Substantia nigra (tissue), 51 donors: ENCODE measurements at places on chromosomes 12 and 14.

DNA sequence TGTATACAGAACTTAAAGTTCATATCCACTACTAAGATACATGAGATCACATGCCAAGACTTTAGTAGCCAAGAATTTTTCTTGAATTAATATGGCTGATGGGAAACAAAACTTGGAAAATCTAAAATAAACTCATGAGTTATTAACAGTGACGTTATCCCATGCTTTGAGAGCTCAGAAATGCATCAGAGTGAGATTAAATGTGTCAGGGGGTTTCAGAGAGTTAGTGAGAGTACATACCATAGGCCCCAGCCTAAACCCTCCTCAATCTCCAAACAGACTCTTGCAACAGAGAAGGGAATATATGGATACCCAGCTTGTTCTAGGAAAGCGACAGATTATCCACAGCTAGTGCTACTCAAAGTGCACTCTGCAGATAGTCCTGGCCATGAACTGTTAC, 19.3 kb downstream of the SLC35F4 start:
- no peak for DNase-seq

- no peak for DNase-seq
These were observed 200.5 kb upstream of the OR4E1 start for GRCh38 chr14:21874167-21874566.

DNA sequence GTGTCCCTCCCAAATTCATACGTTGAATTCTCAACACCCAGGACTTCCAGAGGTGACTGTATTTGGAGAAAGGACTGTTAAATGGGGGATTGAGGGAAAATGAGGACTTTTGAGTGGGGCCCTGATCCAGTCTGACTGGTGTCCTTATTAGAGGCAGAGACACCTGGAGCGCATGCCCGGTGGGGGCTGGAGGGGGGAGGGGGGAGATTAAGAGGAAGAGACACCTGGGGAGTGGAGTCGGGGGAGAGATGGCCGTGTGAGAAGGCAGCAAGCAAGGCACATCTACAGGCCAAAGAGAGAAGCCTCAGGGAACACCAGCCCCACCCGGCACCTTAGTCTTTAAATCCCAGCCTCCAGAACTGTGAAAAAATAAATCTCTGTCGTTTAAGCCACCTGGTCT, 209.7 kb downstream of the SLC41A2 start:
- no peak for DNase-seq

GRCh38 chr14:46404865-46405811, 246.4 kb downstream of the RPL10L start:
- no peak for DNase-seq

DNA sequence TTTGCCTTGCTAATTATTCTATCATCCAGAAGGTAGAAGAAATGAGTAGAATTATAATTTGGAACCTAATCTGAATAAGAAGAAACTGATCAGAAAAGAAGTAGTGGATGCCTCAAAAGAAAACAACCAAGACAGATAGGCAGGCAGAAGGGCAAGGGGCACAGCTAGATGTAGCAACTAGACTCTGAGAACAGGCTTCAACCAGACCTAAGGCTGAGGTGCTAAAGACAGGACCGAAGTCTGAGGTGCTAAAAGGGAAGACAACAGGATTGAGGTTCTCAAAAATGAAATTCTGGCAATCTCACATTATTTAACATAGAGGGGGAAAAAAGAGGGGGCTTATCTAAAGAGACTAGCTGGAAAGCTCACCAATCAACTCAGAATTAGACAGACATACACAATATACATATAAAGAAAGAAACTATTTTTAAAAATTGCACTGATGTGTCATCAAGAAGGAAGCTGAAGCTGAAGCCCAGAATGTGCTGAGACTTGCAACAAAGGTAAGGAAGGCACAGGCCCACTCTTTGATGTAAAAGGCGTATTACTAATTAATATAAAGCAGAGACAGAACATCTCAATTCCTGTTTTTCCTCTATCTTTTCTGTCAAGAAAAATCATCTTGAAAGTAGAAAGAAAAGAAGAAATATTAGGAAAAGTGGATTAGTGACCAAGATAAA, 43.8 kb upstream of the CSRNP2 start:
- no peak for DNase-seq

- no peak for DNase-seq
These were observed 5.8 kb upstream of the KRT80 start for GRCh38 chr12:52197371-52198231.

GRCh38 chr12:25186038-25186787, 8.7 kb downstream of the DNAI7 start:
- DNase-seq: no peak

GRCh38 chr12:51630986-51631385, 40.0 kb downstream of the SCN8A start:
- no peak for DNase-seq

- no peak for DNase-seq
These were observed 122.4 kb downstream of the SLC25A47 start for GRCh38 chr14:100445436-100446088.

DNA sequence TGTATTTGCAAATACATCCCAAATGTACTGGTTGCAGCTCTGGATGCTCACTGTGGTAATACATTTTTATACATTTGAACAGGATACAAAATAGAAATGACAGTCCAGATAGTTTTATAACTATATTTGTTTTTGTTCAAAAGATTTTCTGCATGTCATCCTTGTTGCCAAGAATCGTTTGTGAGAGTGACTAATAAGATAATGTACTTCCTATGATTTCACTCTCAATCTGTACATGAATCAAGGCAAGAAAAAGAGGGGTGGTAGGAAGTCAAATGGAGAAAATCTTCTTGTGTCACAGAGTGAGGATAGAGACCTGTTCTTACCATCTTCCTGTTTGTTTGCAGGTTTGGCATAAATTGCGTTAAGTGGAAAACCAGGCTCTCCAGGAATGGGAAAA, 13.9 kb downstream of the ARPC3 start:
- no peak for DNase-seq

- peak; percentile 37 for DNase-seq
These were observed 19.7 kb upstream of the LRTM2 start for GRCh38 chr12:1800401-1801302.

DNA sequence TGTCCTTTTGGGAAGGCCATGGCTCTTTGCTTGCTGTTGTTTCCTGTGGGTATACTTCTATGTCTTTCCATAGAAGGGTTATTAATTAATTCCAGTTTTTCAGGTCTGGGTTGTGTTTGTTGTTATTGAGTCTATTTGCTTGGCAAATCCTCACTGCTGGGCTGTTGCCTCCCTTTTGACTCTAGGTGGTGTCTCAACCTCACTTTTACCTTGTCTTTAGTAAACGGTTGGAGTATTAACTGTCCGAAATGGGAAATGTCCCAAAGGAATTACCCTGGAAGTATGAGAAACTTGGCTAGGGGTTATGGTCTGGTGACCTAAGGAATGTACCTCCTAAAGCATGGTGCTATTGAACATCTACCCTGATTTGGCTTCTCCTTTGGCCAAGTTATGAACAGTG, 16.7 kb downstream of the PRH1 start:
- DNase-seq: no peak

- no peak for DNase-seq
These were observed 37.0 kb downstream of the FIGNL2 start for GRCh38 chr12:51811203-51812202.

DNA sequence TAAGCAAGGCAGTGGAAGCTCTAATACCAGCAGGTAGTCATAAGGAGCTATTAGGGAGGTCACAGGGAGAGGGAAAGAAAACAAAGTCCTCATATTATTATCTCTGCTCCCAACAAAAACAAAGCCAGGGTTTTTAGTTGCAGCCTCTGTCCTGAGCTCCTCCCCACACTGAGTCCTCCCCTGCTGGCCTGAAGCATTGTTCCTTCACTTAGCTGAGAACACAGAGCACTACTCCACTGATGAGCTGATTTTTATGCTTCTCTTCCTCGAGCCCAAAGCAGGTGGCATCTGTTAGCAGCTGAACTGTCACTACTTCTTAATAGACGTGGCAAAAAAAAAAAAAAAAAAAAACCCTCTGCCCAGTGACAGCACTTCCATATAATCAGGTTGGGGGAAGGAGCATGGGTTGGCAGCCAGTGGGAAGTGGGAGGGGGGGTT, 10.5 kb upstream of the STAC3 start:
- DNase-seq: no peak

DNA sequence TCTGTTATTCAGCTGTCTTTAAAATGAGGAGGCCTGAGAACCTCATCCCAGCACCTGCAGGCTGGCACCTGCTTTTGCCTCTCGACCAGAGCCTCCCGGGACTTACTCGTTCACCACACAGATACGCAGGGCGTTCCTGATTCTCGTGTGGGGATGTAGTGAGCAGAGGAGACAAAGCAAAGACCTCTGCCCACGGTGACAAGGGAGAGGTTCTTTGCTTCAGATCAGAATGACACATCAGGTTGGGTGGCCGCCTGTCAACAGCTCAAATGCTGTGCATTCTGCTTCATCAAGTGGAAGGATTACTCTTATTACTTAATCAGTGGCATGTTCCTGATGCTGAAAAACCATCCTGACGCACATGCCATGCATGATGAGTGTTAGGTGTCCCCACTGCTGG, 24.4 kb downstream of the DEGS2 start:
- no peak for DNase-seq

- peak; percentile 67 for DNase-seq
These were observed 13.2 kb upstream of the TIGAR start for GRCh38 chr12:4307593-4308333.

- no peak for DNase-seq
These were observed 39.0 kb downstream of the SLC38A4 start for GRCh38 chr12:46786774-46787173.

- DNase-seq: peak; percentile 82
These were observed at the start of gene SLC6A15 for GRCh38 chr12:84912198-84913128. TSS of gene SLC6A15 (minus strand) at chr12:84912799. CDS start at chr12:84892120, 20,679 bp downstream.

DNA sequence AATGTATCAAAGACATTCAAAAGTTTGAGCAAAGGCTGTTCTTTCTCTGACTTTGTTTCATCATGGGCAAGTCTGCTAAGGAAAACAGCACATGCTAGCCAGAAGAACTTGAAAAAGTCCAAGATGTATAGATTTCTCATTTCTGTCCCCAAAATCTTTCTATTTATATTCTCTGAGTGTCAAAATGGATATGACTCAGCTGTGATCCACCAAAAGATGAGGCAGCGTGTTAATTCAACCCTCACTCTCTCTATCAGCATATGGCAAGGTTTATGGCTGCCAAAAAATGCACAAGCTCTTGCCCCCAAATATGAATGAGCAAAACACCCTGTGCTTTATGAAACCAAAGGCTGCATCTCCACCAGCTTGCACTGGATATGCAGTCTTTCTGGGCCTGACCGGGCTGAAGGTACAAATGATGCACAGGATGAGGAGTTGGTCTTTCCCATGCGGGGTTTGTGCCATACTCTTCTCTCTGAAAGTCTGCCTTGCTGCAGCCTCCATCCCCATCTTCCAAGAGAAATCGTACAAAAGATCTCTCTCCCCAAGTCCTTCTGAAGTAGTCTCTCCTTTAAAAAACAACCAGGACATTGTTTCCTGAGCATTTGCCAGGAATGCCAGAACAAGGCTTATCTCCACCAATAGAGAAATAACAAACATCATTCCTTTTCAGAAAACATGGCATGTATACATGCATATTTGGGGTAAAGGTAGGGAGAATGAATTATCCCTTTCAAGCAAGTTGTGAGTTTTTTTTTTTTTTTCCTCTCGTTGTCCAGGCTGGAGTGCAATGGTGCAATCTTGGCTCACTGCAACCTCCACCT, 203.4 kb downstream of the TMX1 start:
- DNase-seq: no peak

GRCh38 chr14:51041883-51042282, 53.0 kb downstream of the TRIM9 start:
- DNase-seq: no peak

- DNase-seq: no peak
These were observed 12.8 kb downstream of the BDKRB2 start for GRCh38 chr14:96217376-96217913.

DNA sequence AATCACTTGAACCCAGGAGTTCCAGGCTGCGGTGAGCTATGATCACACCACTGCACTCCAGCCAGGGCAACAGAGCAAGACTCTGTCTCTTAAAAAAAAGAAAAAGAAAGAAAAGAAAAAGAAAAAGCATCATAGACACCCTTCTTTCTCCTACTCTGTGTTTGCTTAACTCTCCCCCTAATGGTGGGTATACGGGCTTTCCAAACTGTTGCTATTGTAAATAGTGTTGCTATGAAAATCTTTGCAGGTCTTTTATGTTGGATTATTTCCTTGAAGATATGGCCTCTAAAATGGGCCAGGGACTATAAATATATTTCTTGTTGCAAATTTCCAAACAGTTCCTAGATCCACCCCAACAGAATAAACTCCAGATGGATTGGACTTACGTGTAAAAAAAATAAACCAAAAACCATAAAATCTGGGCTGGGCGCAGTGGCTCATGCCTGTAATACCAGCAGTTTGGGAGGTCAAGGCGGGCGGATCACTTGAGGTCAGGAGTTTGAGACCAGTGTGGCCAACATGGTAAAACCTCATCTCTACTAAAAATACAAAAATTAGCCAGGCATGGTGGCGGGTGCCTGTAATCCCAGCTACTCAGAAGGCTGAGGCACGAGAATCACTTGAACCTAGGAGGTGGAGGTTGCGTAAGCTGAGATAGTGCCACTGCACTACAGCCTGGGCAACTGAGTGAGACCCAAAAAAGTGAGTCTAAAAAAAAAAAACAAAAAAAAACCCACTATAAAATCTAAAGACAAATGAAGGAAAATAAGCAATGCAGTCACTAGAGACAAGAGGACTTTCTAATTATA, 25.9 kb downstream of the NFKBIA start:
- DNase-seq: no peak

GRCh38 chr12:122096014-122096413, 17.5 kb downstream of the MLXIP start:
- DNase-seq: no peak

DNA sequence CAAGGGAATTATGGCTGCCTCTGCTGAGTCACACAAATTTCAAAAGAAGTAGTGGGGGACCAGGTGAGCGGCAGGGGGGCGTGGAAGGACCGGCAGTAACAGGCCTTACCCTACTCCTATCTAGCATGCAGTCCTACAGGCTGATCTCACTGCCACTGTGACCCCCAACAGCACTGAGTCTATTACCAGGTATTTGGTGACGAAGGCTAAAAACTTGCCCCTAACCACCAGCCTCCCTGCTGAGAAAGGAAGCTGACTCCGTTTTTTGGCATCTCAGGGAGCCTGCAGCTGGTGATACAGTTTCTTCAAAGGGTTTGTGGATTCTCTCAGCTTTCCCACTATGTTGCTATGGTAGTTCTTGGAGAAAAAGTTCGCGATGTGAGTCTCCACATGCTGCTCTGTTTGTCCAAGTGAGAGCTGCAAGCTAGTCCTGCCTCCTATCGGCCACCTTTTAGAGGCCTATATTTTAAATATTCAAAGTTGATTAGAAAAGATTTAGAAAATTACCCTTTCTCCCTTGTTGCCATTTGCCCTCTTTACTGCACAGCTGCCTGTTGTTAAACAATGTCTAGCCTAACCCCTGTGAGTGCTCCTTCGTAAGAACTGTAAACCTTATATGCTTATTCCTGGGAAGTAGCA, 57.1 kb upstream of the SLCO1B1 start:
- DNase-seq: no peak
